ENCODE measurements at places on chromosomes 5 and 9. TPM values are rescaled to one million over a fixed set of nuclear protein-coding genes. Genes with fewer than 3 reads are reported as not detected.
A peak's percentile ranks its signal among the peaks of the same experiment; 100 is the strongest.

- no peak for DNase-seq
These were observed 232.8 kb downstream of the MAN2A1 start for GRCh38 chr5:109922381-109922995.

DNA sequence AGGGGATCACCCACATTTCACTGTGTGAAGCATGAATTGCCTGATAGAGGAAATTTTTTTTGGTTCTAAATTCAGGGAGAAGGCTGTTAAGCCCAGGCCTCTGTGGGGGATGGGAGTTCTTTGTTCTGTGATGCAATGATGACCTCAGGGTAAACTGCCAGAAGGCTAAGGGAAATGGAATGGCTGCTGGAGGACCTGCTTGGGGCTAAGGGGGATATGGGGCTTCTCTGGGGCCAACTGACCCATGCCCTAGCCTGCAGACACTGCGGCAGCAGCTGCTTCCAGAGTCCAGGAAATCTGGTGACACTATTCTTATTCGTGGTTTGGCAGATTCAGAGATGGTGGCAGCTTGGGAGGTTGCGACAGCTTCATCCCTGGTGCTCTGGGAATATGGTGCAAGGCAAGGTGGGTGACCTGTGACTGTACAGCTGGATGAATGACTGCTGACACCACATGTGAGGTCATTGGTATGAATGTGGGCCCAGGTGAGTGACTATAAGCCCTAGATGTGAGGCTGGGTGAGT lies 30.3 kb downstream of the VCP start:
- DNase-seq: peak; percentile 32

DNA sequence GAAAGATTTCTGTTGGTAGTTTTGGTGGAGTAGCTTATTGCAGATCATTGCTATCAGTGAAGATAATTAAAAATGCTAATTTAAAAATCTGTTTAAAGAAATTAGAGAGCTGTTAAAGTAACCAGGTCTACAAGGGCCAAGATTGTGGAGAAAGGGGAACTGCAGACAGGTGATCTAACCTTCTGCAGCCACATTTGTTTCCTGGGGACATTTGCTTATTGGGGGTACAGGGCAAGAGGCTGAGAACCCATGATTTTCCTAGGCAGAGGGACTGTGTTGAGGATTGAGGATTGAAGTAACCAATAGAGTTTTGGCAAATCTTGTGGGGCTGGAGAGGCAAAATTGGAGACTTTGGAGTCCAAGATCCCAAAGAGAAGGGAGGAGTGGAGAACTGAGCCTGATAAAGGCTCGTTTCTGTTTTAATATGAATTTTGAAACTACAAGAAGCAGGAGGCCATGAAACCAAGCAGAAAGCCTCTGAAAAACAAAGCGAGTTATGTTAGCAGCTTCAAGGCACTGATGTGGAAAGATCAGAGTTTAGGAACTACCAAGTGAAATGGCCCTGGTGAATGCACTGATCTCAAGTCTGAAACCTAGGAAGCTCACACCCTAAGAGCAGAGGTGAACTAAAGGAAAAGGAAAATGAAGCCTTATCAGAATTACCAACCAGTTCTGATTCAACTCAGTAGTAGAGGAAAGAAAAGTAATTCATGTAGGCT lies 219.8 kb upstream of the C9orf72 start:
- DNase-seq: no peak

The SMIM33 gene
- total RNA-seq: not detected

- no peak for DNase-seq
These were observed 60.3 kb upstream of the PTGER4 start for GRCh38 chr5:40619421-40619820.

The INSL4 gene
- total RNA-seq: not detected

The GFI1B gene
- total RNA-seq: not detected

- no peak for DNase-seq
These were observed 793.7 kb downstream of the BRINP1 start for GRCh38 chr9:118575341-118576070.

DNA sequence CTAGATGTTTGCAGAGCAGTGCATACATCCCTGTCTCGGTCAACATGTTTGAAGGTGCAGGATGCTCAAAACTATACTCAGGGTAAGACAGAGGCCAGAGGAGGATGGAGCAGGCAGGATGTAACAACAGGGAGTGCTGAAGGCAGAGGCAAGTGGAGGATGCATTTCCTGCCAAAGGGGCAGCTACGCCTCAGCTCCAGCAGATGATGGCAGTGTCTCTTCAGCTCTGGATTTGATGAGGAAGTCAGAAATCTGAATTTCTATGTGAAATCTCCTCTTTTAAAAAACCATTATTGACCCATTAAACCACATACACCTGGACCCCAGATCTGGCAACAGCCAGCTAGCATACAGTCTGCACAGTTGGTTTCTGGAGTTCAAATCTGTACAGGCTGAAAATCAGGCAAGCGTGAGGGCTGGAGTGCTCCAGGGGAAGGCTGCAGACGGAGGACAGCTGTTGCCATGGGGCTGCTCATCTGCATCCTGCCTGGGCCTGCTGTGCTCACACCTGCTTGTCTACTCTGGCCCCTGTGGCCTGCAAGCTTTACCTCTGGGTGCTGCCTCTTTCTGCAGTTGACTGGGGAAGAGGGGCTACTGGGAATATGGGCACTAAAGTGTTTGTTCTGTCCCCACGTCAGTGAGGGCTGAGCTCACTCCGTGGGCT lies 152.9 kb upstream of the SLC28A3 start:
- no peak for DNase-seq

- DNase-seq: peak; percentile 10
These were observed 289.2 kb upstream of the PCSK5 start for GRCh38 chr9:75601280-75601679.

DNA sequence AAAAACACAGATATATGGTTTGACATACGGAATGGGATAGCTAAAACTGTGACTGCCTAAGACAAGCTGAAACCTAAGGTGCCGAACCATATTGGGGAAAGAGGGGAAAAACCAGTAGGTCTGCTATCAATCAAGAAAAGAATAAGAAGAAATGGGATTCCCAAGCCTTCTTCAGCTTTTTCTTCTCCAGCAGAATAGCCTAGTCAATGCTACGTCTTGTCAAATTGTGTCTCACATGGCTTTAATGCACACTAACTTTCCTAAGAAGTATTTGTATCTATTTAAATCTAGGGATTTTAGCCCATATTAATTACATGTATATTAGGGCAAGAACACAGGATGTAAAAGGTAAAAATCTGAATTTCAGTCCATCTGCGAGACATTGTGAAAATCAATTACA lies 797 bp upstream of the FBXO38 start:
- DNase-seq: no peak

The OR1L1 gene
- total RNA-seq: not detected

GRCh38 chr9:133980864-133981588 lies 11.1 kb downstream of the VAV2 start:
- DNase-seq: no peak
